ENCODE measurements at places on chromosomes 3 and 15.

DNA sequence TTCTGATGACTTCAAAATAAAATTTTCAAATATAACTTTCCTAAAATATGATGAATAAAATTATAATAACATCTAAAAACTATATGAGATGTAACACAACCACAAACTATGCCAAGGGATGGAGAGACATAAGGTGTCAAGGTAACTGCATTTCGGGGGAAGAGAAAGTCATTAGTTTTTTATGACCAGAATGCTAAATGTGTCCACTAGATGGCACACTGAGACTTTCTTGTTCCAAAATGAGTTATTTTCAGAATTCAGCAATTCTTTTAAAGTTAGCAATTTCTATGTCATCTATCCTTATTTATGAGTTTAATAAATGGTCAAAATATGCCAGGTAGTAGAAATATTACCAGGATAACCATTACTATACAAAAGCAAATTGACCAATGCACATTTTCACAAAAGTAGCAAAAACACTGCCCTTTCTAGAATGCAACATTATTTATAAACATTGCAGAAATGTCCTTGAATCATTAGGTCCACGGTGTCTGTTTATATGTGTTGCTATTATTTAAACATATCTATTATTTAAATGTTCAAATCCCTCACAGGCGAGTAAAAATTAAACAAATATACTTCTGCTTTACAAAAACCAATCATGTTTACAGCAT is 374.2 kb downstream of the PLCL2 start:
- DNase-seq, result no peak

DNA sequence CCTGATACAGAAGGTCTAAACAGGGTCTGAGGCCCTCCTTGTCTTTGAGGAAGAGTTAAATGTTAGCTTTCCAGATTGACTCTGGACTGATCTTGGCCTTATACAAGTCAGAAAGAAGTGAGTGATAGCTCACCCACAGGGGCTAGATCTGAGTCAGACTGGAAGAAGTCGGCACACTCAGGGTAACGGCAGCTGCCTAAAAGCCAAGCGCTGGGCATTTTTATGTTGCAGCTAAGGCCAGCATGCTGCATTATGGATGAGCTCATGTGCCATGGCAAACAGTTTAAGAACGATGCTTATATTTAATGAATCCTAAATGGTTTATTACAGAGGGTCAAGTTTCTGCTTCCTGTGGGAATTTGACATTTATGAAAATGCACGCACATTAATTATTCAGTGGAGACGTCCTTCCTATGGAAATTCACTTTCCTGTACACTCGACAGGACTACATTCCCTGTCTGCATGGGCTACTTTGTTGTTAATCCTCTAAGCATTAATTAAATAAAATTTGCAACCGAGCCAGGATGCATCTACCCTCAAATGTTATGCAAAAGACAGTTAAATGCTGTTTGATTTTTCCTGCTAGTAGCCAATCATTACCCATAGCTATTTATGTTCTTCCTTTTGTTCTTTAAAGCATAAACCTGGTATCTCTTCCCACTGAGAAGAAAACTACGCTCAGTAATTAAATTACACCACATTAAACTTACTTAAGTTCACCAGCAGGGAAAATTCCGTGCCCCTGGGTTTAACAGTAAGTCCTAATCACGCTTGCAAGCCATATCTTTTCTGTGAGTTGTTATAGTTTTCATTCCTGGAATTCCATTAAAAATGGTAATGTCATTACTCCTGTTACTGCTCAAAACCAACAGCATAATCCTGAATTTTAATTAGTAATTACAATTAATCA is 762.7 kb upstream of the CFAP20DC start:
- DNase-seq, result peak; percentile 24

DNA sequence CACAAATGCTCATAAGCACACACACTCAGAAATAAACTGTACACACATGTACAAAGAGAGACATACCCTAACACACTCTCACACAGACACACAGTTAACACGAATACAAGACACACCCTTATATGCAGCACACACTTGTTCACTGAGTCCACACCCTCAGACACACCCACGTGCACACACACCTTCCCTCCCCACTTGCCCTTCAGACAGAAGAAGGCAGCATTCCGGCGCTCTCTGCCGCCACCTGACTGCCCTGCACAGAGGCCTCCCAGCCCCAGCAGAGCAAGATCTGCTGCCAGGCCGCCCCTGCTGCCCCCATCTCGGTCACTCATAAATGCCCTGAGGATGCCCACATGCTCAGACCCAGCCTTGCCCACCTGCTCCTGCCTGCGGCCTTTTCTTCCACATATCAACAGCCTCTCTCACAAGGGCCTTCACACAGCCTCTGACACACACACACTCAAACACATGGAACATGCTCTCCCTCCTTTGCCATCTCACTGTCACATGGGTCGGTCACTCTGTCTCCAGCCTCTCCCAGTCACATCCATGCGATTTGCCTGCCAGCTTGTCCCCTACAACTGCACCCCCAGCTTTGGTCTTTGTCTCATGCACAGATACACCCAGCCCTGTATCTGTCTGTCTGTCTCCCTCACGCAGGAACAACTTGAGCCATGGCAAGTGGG is 71.1 kb downstream of the EPHB3 start:
- no peak for DNase-seq

GRCh38 chr3:105367406-105368213 is 901 bp downstream of the ALCAM start:
- peak; percentile 48 for DNase-seq

- DNase-seq, result no peak
Observed at GRCh38 chr3:9021271-9022009, 58.2 kb upstream of the RAD18 start.

DNA sequence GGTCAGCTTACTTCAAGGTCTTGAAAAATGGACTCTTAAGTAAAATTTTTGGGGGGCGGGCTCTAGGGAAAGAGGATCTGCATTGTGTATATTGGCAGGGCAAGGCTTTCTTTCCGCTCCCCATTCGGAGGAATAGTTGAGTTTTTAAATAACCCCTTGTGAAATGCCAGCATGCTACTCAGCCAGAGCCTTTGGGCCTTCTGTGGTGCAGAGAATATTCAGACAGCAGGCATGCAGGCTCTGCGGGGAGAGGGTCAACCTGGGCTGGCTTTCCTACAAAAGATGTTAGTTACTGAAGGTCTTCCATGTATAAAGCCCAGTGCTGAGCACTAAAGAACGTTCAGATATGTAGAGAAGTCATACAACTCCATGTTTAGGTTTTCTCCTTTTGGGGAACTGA is 40.6 kb downstream of the ADAMTSL3 start:
- no peak for DNase-seq

- DNase-seq, result no peak
Observed at GRCh38 chr3:170440344-170440743, 21.7 kb downstream of the CLDN11 start.

GRCh38 chr3:14397531-14397930 is 4.9 kb upstream of the SLC6A6 start:
- DNase-seq, result no peak

GRCh38 chr3:138942271-138942670 is 4.7 kb downstream of the FOXL2 start:
- no peak for DNase-seq

GRCh38 chr3:13767896-13768295 is 112.0 kb downstream of the WNT7A start:
- DNase-seq, result no peak

DNA sequence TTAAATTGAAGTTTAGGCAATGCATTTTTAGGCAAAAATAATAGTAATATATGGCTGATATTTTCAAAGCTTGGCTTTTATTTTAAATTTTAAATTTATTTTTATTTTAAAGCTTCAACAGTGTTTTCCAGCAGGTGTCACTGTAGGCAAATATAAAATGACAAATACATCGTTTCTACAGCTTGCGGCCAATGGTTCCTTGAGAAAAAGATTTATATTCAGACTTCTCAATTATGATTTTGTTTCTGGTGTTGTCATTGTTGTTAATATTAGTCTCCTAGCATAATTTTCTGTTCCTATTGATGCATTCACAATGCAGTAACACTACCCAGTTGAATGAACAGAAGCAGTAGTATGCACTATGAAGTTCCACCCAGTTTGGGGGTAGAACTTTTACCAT is 220.7 kb upstream of the DNAJC19 start:
- no peak for DNase-seq

GRCh38 chr15:84788500-84788899 is 28.7 kb upstream of the ALPK3 start:
- DNase-seq, result no peak

GRCh38 chr3:48980295-48980694 is 9.7 kb upstream of the P4HTM start:
- DNase-seq, result no peak

GRCh38 chr3:21777821-21778220 is 26.8 kb upstream of the ZNF385D start:
- DNase-seq, result no peak

GRCh38 chr3:96059301-96059700 is 755.1 kb upstream of the EPHA6 start:
- no peak for DNase-seq

DNA sequence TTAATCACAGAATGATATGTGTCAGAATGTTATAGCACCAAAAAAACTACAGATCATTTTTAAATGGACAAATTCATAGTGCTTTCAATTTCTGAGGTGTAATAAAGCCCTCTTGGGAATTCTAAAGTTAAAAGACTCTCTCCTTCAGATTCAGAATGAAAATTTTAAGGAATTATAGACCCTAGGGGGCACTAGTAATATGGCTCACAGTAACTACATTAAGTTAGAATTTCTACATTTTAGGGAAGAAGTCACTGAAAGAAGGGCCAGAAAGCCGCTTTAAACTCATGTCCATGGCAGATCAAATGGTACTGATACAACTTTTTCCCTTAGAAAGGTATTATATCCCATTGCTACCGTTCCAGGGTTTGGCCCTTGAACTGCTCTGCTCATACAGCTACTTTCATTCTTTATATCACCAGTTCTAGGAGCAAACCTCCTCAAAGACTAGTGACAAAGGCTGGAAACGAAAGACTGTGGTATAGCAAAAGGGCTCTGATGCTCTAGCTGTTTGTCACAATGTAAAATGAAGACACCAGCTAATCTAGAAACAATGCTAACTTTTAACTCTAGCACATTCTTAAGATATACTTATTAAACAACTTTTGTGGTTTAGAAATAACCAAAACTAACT is 18.1 kb downstream of the DAZL start:
- DNase-seq, result no peak

GRCh38 chr3:173553635-173554280 is 156.2 kb downstream of the NLGN1 start:
- no peak for DNase-seq
